HEK293T (cell line): ENCODE measurements at places on chromosomes 3 and 15.

DNA sequence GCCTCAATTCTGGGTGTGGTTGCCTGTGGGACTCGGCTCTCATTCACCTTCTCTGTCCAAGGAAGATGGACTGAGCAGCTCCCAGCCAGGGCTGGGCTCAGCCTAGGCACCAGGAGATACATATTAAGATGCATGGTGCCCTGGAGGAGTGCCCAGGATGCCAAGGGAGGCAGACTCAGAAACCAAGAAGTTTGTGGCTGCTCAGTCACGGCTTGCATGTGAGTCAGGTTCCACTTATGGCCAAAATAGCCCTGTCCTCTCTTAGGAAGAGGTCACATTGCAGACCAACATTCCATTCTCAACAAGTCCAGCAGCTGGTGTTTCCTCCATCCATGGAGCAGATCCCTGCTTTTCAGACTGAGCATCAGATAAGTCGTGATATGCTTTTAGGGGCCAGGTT lies 21.8 kb downstream of the CDCP1 start:
- DNase-seq: no peak

DNA sequence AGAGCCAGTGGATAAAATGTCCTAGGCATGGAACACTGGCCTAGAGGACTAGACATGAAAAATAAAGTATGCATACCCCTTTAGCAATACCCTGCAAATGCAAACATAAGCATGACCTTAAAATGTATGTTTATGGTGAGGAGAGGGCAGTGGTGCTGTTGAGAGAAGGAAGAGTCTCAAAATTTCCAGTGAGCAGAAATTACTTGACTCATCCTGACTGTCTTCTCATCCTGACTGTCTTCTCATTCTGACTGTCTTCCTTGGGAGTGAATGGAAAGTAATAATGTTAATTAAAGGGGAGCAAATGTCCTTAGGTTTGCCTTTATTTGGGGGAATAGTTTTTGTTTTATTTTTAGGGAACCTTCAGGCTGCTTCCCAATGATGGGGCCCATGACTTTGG lies 121.5 kb upstream of the GALNT15 start:
- no peak for DNase-seq

DNA sequence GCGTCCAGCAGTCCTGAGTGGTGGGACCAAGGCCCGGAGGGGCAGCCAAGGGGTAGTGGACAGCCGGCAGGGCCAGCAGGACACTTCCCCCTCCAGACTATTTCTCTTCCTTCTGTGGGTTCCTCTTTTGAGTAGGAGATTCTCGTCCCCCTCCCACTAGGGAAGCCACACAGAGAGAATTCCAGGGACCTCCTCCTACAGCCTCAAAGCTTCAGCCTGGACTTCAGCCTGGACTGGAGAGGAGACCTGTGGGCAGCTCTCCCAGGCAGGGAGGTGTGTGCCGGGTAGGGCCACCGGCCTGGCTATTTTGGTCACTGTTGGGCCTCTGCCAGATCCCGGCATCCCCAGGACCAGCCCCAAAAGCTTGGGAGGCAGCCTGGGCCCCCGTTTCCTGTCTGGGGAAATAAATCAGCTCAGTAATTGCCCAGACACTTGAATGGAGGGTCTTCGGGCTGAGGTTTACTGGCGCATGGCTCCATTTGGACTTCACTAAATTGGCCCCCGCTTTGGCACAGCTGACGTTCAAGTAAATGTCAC lies 1.3 kb downstream of the SLC6A6 start:
- DNase-seq: no peak

DNA sequence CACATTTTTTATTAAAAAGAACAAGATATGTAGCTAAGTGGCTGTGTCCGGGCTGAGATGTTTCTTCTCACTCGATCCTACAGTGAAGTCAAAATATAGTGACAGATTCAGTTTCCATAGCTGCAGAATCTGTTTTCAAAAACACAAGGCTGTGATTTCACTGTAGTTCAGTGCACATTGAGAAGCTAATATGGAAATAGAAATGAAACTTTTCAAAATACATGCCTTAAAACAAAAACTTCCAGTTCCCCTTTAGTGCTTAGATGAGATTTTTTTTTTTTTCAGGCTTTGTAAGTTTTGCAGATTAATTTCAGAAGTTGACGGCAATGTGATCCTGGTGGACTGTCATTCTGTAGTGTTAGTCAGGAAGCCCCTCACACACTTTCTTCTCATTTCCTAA lies 23.8 kb upstream of the TRAK1 start:
- no peak for DNase-seq

GRCh38 chr3:194285024-194285849 lies 65.9 kb downstream of the CPN2 start:
- DNase-seq: no peak

- DNase-seq: no peak
Observed at GRCh38 chr3:160780245-160780644, 24.2 kb downstream of the PPM1L start.

GRCh38 chr15:100786139-100786531 lies 93.5 kb upstream of the ALDH1A3 start:
- DNase-seq: no peak

- no peak for DNase-seq
Observed at GRCh38 chr3:195265363-195265976, 5.5 kb downstream of the XXYLT1 start.

DNA sequence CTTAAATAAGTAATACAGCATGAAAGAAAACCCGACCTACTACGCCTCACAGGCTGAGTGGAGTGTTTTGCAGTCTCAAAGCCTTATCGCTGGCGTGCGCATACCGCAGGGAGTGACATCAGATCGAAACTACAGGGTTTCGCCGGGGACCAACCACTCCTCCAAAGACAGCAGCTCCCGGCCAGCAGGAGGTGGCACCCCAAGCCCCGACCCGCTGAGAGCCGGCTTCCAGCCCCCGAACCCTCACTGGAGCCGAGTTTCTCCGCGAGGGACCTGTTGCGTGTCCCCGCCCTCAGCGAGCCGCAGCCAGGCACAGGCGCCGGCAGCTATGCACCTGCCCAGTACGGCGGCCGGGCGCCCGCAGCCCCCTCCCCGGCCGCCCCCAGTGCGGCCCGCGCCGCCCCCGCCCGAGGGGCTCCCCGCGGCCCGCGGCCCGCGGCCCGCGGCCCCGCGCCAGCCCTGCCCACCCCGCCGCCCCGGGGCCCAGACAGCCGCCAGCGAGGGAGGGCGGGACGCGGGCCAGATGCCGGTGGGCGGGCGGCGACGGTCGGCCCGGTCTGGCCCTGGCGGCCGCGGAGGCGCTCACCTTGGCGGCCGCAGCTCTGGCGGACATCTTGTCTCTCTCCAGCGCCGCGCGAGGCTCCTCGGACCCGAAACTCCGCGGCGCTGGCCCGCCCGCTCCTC lies 710 bp downstream of the TJP1 start:
- peak; percentile 46 for DNase-seq

- no peak for DNase-seq
Observed at GRCh38 chr15:69997161-69997485, 100.6 kb downstream of the TLE3 start.

DNA sequence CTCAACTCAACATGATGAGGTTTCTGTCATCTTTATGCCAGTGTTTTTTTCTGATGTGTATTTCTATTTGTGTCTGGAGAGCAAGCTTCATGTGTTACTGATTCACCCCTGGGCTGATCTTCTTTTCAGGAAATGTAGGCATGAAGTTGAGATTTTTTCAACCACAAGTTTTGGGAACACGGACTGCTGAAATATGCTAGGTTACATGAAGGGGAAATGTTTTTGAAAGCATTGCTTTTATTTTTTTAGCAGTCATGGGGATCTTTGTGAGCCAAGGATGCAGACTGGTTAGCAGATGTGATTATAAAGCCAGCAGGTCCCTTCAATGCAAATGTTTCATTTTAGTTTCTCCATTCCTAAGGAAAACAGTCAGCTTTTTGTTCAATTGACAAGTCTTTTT lies 219.3 kb upstream of the COL8A1 start:
- DNase-seq: no peak

DNA sequence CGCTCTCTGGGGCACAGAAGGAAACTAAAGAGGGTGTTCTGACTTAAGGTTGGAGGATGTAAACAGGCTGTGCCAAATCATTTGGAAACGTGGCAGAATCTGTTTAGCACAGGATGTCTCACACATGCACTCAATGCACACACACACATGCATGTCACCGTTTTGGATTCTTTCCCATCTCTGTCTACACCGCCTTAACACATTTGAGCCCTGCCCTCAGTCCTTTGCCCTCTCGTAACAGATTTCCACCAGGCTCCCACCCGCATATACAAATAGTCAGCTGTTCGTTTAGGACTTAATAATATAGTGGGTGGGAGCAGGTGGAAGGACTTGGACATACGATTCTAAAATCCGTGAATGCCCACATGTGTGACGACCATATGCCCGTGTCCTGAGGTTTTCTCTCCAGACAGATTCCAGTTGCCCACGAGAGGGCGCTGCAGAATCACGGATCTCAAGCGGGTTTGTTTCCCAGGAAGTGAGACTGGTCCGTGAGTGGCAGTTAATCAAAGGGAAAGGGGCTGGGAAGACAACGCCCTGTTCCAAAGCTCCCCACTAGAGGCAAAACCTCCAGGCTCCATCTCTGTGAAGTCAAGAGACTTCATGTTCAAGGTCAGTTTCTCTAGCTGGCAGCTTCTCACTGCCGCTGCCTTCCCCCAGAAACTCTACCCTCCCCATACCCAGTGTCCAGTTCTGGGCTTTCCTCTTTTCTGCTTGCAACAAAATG lies 44.5 kb downstream of the NOX5 start:
- DNase-seq: peak; percentile 94

GRCh38 chr3:64098670-64099069 lies 75.4 kb upstream of the PSMD6 start:
- no peak for DNase-seq

DNA sequence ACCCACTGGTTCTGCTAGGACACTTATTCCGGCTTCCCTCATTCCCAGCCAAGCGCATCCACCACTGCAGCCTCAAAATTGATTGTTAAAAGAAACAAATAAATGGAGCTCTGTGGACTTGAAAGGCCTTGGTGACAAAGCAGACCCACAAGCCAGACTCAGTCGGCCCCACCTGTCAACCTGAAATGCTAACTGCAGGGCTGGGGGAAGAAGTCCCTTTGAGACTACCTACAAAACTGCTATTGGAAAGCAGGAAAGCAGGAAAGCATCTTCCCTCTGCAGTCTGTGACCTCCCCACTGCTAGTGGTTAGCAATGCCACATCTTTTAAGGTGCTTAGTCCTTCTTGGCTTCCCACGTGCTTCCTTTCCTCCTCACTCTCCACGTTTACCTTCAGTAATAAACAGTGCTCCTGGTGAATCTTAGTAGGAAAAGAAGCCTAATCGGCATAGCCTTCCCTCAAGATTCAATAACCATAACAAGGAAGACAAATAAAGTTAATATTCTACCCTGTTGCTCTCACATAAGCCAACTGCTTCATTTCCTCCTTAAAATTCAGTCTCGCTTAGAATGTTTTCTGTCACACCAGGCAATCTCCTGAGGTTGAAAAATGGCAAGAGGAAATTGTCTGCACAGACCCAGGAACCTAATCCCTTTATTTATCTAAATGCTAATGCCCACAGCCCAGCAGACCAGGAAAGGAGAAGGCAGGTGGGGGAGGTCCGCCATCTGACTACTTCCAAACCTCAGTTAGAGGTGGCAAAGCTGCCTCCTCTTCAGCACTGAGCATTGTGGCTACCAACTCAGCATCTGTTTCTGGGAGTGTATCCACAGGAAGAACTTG lies 296.2 kb downstream of the NEK10 start:
- no peak for DNase-seq

DNA sequence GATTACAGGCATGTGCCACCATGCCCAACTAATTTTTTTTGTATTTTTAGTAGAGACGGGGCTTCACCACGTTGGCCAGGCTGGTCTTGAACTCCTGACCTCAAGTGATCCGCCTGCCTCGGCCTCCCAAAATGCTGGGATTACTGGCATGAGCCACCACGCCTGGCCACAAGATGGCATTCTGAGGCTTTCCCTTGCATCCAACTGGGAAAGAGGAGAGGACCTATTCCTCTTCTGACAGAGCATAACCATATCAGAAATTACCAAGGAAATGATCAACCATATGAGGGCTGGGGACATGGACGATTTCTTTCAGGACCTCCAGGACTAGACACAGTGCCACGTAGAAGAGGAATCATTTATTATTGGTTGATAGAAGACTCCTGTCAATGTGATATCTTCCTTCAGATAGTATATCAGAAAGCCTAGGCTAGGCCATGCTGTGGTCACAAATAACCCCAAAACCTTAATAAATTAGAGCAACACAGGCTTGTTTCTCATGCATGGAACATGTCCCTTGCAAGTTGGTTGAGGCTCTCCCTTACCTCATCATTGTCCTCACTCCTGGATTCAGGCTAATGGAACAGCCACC lies 372.3 kb upstream of the IL12A start:
- DNase-seq: peak; percentile 32

DNA sequence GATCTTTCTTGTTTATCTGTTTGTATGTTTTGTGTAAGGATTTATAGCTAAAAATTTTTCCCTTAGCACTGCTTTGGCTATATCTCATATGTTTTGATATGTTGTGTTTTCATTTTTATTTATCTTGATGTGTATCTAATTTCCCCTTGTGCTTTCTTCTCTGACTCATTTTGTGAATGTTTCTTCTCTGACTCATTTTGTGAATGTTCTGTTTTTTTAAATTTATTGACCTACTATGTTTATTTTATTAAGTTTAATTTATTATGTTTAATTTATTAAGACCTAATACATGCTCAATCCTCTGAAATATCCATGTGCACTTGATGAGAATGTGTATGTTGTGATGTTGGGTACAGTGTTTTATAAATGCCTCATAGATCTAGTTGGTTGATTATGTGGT lies 793.5 kb upstream of the CADM2 start:
- DNase-seq: no peak

DNA sequence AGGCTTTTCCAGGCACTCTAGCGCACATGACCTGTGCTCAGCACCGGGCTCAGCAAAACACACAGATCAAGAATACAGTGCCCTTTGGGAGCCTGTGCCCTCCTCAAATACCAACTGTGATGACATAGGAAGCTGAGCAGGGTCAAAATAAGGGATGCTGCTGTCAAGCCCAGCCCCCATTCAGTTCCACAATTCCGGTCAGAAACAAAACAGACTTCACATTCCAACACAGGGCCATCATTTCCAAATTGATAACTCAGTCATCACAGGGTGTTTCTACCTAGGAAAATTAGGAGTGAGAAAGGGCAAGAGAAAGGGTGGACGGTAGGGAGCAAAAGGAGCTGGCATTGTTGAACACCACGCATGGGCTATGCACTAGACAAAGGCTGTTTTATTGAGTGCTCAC lies 158.4 kb upstream of the CCDC54 start:
- no peak for DNase-seq

GRCh38 chr3:49006408-49007067 lies 653 bp upstream of the WDR6 start:
- DNase-seq: no peak

DNA sequence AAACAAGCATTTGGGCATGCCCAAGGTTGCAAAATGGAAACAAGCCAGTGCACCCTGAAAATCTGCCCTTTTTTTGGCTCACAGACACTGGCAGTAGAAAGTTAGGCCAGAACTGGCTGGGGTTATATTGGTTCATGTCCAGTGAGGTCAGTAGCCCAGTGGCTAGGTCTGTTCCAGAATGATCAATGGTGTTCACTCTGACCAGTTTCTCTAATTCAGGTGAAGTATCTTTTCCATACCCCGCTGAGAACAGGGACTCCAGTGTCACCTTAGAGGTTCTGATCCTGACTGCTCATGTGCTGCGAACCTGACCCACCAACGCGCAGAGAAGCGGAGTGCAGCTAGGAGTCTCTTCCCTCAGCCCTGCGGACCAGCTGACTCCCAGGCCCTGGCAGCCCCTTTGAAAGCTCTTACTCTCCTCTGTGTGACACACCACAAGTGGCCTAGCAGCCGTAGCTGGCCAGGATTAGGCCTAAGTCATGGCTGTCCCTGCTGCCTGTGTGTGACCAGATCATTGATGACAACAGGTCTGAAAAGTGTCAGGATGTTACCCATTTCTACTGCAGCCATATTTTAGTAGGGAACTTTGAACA lies 123.5 kb downstream of the GHSR start:
- no peak for DNase-seq

- peak; percentile 46 for DNase-seq
Observed at GRCh38 chr3:143973259-143974021, 1.8 kb downstream of the DIPK2A start.
